ENCODE measurements at places on chromosomes 6 and 20.

DNA sequence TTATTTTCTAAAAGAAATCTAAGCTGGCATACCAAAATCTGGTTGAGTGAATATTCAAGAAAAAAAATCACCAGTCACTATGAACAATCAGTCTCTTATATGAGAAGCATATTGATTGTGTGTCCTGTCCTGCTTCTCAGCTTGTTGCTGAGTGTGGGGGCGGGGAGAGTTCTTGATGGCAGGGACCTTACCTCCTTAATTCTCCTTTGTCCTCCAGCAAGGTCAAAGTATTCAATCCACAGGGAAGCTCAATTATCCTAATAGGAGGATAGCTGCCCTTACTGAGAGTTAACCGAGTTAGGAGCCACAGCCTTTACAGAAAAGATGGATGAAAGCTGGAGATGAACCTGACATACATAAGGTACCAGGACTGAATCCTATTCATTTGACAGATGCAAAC is 154.0 kb downstream of the LY86 start:
- no peak for DNase-seq

DNA sequence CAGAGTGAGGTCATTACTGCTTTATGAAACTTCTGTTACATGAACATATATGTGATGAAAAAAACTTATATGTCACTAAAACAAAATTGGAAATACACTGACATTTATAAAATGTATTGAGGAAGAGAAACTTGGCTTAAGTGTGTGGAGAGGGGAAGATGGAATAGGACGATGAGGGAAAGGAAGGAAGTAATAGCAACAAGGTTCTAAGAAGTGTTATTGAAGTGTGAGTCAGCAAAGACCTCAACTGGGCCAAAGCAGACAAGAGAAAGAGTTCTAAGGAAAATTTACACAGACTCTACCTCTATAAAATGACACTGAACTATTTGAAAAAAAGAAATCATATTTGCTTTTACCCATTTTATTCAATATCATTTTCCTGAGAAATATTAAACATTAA is 38.3 kb downstream of the SNX3 start:
- DNase-seq = no peak

GRCh38 chr6:135937106-135937505 is 85.6 kb downstream of the PDE7B start:
- no peak for DNase-seq

- DNase-seq = no peak
These were observed 9.0 kb downstream of the UQCC2 start for GRCh38 chr6:33702345-33702977.

- no peak for DNase-seq
These were observed 159.6 kb upstream of the MYLIP start for GRCh38 chr6:15969236-15969778.

- DNase-seq = no peak
These were observed 104.6 kb upstream of the GLP1R start for GRCh38 chr6:38943964-38944363.

Data from stimulated activated CD4-positive, alpha-beta T cell treated with anti-CD3 and anti-CD28 coated beads, Interleukin-1b, Interleukin-23, amount 100 ng/mL, for 1 hour (primary cell).